ENCODE measurements at places on chromosomes 12 and 14. TPM values are rescaled to one million over a fixed set of nuclear protein-coding genes. Genes with fewer than 3 reads are reported as not detected.

The DAO gene
- polyA plus RNA-seq, result not detected

The TGM1 gene
- polyA plus RNA-seq, result not detected

The RILPL1 gene
- not detected for polyA plus RNA-seq

The PPP1CC gene
- 89.8 TPM for polyA plus RNA-seq

The CLEC6A gene
- polyA plus RNA-seq, result not detected

DNA sequence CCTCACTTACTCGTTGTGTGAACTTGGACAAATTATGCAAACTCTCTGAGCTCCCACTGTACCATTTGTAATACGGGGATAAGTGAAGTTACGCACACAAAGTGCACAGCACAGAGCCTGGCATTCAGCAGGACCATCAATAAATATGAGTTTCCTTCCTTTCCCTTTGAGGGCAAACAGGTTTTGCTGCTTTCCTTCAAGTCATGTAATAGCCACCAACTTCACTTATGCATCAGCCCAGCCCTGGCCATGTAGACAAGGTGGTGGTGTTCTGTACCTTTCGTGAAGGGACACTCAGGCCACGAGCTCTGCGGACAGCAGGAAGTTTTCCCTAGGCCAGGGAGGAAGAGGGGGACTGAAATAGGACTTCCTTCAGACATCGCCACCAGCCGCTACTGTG lies 272.7 kb downstream of the CACNA1C start:
- no peak for DNase-seq

GRCh38 chr14:71725922-71726579 lies 206.2 kb upstream of the RGS6 start:
- DNase-seq, result no peak

- no peak for DNase-seq
Measured at GRCh38 chr14:58693048-58693447, 55.3 kb downstream of the DACT1 start.

DNA sequence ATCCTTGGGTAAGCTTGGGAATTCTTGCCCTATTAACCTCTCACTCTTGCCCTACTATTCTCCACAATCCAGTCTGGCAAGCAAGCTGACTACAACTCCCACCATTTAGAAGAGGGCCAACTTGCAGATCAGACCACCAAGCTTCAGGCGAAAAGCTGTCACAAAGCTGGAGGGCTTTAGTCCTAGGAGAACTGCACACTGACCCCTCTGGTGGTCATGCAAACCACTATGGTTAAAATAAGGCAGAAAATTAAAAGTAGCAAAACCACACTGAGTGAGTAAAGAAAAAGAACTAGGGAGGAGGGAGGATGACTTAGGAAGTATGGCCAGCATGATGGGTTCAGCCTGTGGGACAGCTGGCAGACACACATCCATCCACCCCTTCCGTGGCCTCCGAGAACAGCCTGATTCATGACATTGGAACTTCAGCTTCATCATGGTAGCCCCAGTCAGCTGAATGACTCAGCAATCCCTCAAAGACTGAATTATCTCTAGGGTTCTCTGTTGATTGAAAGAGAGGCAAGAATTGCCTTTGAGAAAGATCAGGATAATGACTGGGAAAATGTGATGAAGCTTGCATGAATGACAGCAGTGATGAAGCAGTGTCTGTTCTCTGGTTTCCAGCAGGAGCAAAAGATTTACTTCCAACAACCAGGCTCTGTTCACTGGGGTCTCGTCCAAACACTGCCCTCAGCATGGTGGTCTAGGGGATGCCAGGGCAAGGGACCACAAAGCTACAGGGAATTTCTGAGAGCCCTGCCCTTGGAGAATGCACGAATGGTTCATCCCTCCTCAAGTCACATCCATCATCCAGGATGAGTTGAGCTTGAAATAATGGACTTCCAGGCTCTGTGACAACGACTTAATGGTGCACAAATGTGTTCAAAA lies 24.4 kb downstream of the PITPNM2 start:
- no peak for DNase-seq

- DNase-seq, result no peak
Measured at GRCh38 chr12:71688961-71689570, 3.2 kb downstream of the TMEM19 start.

GRCh38 chr12:1993871-1994371 lies 10.3 kb downstream of the DCP1B start:
- DNase-seq, result no peak

DNA sequence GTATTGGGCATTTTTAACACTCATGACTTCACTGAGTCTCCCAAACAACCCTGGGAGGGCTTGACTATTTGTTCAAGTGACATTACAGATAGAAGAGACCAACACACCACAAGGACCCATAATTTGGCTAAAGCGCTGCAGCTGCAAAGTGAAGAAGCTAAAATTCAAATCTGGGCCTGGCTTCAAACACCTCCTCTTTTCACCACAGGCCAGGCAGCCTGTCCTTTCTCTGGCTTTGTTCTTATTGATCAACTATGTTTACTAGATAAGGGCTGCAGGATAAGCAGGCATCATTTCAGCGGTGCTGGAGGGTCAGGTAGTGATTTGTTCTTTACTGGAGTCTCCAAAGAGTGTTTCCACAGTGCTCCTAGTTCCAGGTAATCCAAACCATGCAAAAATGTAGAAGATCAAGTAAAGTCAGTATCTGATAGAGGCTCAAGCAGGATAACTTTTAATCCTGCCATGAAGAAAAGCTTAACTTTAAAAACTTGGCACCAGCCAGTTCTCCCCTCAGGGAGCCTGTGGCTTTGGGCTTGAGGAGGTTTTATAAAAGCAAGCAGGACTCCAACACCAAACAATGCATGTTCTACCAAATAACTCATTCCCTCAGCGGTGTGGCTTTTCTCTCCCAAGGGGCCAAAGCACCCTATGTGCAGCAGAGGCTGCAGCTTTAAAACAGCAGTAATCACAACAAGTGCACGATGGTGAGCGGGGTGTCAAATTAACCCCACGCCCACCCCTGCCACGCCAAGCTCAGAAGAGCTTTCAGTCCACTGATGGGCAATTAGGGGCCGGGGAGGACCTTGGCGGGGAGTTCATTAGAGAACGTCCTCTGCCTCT lies 16.8 kb downstream of the CLMN start:
- no peak for DNase-seq

GRCh38 chr12:32366714-32367113 lies 32.6 kb upstream of the FGD4 start:
- no peak for DNase-seq

GRCh38 chr12:92257261-92257660 lies 111.6 kb upstream of the BTG1 start:
- no peak for DNase-seq

DNA sequence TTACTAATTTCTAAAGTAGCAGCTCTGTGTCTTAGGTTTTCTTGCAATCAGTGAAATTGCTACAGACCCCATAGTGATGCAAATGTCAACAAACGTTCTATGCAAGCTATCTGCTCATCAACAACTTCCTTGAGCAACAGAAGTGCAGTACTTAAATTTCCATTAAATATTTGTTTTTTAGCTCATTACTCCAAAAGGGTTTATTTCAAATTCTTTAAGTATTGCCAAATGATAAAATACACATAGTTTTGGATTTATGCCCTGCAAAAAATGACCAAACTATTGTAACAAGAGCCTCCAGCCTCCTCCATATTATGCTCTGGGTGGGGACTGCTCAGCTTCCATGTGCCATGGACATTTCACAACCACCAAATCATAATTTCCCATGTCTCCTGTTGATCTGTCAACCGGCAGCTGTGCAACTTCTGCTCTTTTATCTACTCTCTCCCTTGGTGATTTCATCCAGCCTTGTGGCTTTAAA lies 4.4 kb downstream of the BDKRB1 start:
- no peak for DNase-seq

DNA sequence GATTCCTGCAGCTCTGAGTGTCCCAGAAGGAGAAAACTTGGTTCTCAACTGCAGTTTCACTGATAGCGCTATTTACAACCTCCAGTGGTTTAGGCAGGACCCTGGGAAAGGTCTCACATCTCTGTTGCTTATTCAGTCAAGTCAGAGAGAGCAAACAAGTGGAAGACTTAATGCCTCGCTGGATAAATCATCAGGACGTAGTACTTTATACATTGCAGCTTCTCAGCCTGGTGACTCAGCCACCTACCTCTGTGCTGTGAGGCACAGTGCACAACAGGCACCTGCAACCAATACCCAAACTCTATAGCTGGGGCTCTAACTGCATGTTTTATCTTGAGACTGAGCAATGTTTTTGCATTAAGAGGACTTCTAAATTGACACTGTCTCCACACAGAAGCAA lies 379.2 kb upstream of the OR4E1 start:
- DNase-seq, result no peak

DNA sequence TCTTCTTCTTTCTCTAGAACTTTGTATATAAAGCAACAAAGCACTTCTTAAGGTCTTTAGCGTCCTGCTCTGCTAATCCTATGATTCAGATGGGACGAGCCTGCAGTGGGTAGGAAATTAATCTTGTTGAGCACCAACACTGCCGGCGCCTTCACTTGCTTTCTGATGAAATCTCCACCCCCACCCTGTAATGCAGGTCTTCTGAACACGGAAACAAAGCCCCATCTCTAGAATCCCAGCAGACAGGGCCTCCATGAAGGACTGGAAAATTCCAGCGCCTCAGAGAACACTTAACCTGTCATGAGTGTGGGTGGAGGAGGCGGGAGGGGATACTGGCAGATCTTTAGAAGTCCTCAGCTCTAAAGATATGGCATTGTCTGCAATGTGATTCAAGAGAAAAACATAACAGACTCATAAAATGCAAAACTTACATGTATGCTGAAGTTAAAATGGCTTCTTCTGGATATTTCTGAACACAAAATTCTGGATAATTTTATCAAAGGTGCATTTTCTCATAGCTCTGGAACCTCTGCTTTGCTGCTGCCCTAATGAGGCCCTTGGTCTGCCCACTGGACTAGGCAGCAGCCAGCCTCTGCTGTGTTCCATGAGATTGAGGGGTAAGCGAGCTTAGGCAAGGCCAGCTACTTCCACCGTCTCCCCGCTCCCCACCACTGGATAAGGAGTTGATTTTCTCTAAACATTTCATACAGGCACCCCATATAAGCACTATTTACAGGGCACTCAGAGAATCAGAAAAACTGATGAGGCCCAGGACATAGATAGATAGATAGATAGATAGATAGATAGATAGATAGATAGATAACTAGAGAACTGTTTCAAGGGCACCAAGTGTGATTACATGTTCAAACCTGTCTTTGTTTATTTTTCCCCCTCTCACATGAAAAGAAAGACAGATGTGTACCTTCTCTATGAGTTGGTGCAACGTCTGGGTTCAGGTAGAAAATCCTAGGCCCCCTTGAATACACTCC lies 43.1 kb downstream of the ZFP36L1 start:
- no peak for DNase-seq

- no peak for DNase-seq
Measured at GRCh38 chr14:59306775-59307174, 118.3 kb downstream of the DAAM1 start.

DNA sequence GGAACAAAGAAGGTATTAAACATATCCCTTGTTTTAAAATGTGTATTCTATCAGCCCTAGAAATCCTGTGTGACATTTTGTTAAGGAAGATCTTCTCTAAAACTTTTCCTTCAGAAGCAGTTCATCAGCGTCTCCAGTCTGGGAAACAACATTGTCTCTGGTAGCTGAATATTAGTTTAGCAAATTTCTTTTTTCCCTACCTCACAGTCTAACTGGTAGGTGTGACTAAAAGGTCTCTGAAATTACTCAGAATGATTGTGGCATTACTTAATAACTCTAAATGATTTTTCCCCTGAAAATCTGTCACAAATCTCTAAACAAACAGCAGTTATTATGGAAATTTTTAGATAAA lies 1044.8 kb downstream of the FLRT2 start:
- DNase-seq, result no peak

- no peak for DNase-seq
Measured at GRCh38 chr12:75827061-75827460, 204.5 kb downstream of the PHLDA1 start.

GRCh38 chr12:32874078-32874477 lies 22.5 kb downstream of the PKP2 start:
- DNase-seq, result no peak

Data from immature natural killer cell (primary cell).